ENCODE measurements at places on chromosomes 3 and 15.
A peak's percentile ranks its signal among the peaks of the same experiment; 100 is the strongest.

GRCh38 chr3:182259579-182259978 lies 533.7 kb upstream of the ATP11B start:
- no peak for DNase-seq

DNA sequence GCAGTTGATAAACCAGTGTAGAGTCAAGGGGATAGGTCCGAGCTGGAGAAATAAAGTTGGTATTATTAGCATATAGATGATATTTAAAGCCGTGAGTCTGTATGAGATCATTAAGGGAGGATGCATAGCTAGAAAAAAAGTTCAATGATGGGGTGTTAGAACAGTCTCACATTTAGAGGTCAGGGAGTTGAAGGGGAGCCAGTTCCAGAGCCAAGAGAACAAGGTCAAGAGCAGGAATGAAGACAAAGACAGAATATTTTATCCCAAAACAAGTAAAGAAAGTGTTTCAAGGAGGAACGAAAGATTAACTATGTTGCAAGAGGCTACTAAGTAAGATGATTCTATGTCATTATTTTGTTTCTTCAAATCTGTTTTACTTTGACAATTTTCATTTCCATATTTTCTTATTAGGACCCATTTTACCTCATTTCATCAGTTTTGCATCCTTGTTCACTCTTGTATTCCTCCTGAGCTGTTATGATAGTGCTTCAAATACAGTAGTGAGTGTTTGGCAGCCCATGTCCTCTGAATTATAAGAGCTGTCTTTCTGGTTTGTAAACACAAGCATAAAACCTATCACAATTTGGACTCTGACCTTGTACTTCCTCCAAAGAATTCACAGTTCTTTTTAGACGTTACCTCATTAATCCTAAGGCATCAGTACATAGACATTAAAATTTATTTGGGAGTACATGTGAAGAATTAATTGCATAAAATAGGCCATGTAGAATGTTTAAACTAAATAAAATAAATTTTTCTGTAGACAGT lies 695.7 kb upstream of the NECTIN3 start:
- no peak for DNase-seq

- no peak for DNase-seq
Measured at GRCh38 chr3:14725564-14726440, 50.9 kb downstream of the C3orf20 start.

GRCh38 chr3:149763565-149764195 lies 11.4 kb upstream of the COMMD2 start:
- no peak for DNase-seq

DNA sequence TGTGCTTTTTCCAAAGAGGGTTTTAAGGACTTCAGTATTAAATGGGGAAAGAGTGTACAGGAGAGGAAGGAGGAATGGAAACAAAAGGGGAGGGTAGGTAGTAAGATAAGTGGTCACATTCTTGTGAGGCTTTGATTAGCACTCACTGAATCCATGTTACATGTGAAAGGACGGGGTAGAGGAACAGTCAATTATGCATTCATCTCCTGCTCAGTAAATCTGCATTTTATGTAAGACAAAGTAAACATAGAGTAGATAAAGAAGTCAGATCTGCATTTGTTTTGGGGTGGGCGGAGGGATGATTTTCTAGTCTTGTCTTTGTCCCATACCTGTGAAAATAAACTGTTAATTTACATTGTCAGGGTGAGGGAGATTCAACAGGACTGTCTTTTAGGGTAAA lies 50.8 kb downstream of the SACM1L start:
- DNase-seq = no peak

DNA sequence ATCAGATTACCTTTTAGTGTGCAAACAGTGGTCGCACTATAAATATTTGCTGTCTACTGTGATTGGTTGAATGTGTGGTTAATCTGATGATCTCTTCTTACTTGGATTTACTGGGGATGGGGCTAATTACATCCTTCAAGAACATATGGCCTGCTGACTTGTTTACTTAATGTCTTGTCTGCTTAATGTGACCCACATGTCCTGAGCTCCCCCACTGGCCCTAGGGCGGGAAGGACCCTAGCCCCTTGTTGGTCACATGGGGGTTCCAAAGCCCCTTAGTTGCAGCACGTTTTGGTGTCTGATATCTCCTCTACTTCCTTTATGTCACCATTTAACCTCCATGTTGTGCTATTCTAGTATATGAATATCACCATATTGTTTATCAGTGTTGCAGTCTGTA lies 17.8 kb upstream of the P2RY12 start:
- DNase-seq = no peak

DNA sequence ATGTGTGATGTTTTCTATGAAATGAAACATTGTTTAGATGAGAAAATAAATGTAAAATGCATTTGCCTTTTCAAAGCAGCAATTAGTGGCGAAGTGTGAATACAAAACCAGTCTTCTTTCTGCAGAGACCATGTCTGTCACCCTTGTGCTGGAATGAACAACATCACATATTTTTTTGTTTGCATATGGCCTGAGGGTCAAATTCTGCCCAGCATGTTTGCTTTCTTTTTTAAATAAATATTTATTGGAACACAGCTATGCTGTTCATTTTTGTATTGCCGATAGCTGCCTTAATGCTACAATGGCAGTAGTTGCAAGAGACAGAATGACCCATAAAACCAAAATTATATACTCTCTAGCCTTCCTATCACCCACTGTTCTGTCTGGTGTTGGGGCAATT lies 75.3 kb upstream of the SNRPN start:
- DNase-seq = no peak

- DNase-seq = no peak
Measured at GRCh38 chr15:25532269-25533140, 93.7 kb upstream of the UBE3A start.

DNA sequence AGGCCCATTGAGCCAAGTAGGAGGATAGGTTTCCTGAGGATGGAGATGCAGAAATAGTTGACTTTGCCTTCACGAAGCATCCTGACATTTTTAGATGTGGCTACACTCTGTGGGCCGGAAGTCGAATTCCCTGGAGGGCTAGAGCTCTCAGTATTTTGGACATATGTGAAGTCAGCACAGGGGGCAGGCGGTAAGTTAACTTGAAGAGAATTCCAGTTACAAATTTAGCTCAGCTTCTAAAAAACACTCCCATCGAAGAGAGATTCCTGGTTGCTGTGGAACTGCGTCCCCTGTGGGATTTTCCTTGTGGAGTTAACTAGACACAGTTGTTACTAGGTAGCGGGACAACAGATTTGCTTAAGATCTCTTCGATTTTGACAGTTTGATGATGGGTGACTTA lies 161.9 kb upstream of the RGMA start:
- DNase-seq = no peak

DNA sequence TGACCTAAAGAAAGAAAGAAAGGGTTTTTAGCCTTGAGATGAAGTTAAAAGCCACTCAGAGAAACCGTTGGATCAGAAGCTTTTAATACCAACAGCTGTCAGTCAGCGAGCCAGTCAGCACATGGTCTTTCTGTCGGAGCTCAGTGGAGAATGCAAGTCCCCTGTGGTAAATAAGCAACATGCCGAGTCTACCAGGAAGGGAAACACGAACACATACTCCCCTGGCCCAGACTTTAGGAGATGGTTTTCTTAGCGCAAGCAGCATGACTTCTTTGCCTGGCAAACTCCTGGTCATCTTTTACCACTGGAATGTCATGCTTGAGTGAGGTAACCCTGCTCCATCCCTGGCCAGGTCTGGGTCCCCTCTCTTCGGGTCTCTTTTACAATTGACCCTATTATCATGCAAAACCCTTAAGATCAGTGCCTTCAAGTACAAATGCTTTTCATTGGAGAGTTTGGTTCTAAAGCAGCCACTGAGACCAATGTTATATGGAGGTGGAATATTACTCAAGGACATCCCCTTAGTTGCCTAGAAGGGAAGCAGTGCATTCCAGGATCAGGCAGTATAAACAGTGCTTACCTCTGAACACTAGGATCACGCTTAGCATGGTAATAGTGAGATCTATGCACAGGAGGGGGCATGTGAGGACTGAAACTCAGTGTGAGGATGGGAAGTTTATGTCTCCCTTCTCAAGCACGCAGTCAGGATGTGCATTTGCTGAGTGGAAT lies 28.2 kb downstream of the SLCO3A1 start:
- DNase-seq = no peak

DNA sequence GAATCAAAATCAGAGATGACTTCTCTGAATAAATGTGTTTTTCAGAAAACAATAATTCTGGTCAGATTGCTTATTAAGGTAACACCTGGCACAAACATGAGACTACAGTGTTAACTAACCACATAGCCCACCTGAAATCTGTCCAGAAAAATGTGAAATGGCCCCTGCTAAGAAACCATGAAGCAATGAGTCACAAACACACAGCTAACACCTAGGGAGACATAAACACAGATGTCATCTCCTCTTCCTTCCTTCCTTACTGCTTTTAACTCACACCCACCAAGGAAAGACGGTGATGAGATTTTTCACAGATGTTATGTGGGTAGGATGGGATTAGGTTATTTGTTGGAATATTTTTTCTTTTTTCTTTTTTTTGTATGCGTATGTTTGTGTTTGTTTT lies 315.0 kb upstream of the STAC start:
- no peak for DNase-seq

DNA sequence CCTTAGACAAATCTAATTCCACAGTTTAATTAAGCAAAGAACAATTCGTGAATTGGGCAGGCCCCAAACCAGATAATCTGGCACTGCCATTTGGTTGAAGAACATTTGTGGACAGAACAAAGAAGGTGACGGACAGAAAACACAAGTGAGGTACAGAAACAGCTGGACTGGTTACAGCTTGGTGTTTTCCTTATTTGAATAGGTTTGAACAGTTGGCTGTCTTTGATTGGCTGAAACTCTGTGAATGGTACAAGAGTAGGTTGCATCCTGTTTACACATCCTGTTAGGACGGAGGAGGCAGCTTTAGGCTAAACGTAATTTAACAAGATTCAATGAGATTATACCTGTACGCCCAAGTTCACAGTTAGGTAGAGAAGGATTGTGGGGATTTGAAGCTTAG lies 114.4 kb downstream of the LPP start:
- DNase-seq = no peak

- no peak for DNase-seq
Measured at GRCh38 chr3:187252311-187252710, 39.2 kb downstream of the MASP1 start.

- no peak for DNase-seq
Measured at GRCh38 chr15:91253605-91254004, 153.5 kb downstream of the SV2B start.

DNA sequence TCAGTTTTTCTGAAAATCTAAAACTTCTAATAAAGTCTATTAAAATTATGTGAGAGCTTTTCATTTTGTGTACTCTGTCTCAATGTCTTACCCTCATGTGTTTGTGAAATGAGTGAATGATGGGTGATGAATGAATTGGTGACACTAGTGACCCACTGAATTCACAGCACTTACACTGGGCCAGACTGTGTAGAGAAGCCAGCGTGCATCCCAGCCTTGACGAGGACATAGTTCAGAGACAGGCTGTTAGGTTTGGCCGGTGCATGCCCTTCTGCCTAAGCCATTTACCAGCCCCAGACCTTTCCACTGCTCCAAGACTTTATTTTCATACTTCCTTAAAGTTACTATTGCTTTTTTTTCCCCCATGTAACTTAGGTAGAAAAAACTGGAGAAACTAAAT lies 38.8 kb downstream of the FBXO22 start:
- DNase-seq = no peak

DNA sequence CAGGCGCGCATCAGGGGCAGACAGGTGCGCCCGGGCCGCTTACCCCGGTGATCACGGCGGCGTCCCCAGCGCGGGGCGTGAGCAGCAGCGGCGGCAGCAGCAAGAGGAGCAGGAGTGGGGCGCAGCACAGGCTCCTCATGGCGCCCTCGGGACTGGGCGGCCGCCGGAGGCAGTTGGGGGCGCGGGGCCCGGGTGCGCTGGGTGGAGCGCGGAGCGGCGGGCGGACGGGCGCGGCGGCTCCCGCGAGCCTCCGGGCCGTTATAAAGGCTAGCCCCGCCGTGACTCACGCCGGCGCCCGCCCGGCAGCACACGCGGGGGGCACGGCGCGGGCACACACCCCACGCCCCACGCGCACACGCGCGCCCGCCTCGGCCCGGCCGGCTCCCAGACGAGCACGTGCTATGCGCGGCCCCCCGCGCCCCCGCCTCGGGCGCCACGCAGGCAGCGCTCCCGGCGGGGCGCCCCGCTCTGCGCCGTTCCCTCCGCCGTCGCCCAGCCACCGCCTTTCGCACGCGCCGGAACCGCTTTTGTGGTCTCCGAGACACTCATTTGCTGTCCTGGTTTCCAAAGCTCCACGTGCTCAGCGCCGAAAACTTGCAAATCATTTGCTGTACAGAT lies at the start of gene PROK2:
Gene PROK2 (minus strand): TSS at position 235 of the 618 bp plus-strand sequence. CDS start 96 bp downstream, at position 139.
- no peak for DNase-seq

- DNase-seq = peak; percentile 81
Measured at GRCh38 chr15:68620721-68621527, 42.1 kb downstream of the CORO2B start.

GRCh38 chr3:118755253-118755801 lies 279.3 kb downstream of the IGSF11 start:
- no peak for DNase-seq

DNA sequence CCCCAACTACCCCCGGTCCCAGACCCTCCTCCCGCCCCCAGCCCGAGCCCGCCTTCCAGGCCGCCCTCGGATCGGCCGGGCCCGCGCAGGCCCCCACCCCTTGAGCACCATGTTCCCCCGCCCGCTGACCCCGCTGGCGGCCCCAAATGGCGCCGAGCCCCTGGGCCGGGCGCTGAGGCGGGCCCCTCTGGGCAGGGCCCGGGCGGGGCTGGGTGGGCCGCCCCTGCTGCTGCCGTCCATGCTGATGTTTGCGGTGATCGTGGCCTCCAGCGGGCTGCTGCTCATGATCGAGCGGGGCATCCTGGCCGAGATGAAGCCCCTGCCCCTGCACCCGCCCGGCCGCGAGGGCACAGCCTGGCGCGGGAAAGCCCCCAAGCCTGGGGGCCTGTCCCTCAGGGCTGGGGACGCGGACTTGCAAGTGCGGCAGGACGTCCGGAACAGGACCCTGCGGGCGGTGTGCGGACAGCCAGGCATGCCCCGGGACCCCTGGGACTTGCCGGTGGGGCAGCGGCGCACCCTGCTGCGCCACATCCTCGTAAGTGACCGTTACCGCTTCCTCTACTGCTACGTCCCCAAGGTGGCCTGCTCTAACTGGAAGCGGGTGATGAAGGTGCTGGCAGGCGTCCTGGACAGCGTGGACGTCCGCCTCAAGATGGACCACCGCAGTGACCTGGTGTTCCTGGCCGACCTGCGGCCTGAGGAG lies 472 bp downstream of the CHST14 start:
- no peak for DNase-seq

DNA sequence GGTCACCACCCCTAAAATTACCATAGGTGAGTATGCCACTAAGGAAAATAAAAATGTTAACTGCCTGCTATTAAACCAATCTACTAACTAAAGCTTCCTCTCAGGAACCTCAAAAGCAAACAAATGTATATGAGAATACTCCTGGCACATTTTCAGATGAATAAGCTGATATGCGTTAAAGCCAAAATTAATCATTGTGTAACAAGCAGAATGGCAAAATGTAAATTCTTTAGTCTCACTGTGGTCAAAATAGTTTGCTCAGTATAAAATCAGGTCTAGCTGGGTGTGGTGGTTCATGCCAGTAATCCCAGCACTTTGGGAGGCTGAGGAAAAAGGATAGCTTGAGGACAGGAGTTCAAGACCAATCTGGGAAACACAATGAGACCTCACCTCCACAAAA lies 53.6 kb downstream of the SUMF1 start:
- DNase-seq = peak; percentile 12
